ENCODE measurements at places on chromosomes 1 and 21.

GRCh38 chr1:172144445-172145061 lies 275.9 kb upstream of the C1orf105 start:
- DNase-seq, result no peak

DNA sequence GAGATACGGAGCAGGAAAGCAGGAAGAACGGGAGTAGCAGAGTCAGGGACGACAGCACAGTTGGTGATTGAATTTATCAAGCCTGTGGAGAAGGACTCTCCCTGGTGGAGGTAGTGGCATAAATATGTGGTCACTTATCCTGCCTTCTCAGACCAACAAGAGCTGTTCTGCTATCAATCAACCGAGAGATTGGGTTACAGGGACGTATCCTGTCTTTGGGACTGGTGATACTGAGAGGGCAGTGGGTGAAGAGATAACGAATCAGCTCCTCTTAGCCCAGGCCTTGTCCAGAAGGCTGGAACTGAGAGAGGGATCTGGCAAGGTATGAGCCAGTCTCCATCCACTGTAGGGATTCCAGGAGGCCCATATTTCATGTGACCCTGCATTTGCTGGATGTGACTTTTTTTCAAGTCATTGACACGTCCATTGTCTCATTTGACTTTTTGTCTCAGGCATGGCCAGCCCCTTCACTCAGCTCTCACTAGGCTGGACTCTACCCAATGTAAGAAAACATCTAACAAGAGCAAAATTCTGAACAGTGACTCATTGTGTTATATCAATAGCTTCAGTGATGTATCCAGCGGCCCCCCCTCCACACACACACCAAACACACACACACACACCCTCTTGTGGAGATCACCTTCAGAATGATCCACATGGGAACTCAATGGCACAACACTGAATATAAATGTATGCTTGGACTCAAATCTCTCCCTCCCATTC lies 11.3 kb downstream of the C1orf116 start:
- DNase-seq, result no peak

DNA sequence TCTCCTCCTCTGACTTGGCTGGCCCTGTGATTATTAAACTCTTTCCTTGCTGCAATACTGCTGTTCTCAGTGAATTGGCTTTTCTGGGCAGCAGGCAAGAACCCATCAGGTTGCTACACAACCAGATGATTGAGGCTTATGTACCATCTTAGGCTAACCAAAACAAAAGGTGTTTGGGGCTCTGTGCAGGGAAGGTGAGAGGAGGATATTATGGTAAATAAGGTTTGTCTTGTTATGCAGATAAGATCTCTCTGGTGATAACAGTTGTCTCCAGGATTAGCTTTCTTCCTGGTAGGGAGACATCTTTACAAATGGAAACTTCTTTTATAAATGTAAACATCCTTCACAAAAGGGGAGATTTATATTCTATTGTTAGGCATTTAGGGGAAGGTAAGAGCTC lies 44.5 kb upstream of the GORAB start:
- DNase-seq, result no peak

- no peak for DNase-seq
Observed at GRCh38 chr1:55276671-55277376, 61.7 kb upstream of the USP24 start.

DNA sequence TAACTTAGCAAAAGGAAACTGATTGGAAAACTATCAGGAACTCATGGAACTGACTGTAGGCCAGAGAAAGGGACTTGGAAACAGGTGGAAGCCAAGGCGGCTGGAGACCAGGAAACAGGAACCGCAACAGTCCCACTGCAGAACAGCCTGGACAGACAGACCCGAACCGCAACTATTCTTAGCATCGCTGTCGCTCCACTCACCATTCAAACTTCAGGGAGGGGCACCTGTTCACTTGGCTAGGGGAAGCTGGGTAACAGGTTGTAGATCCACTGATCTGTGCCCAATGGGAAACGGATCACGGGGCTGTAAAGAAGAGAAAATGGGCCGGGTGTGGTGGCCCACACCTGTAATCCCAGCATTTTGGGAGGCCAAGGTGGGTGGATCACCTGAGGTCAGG lies 61.9 kb downstream of the CLSTN1 start:
- DNase-seq, result no peak

DNA sequence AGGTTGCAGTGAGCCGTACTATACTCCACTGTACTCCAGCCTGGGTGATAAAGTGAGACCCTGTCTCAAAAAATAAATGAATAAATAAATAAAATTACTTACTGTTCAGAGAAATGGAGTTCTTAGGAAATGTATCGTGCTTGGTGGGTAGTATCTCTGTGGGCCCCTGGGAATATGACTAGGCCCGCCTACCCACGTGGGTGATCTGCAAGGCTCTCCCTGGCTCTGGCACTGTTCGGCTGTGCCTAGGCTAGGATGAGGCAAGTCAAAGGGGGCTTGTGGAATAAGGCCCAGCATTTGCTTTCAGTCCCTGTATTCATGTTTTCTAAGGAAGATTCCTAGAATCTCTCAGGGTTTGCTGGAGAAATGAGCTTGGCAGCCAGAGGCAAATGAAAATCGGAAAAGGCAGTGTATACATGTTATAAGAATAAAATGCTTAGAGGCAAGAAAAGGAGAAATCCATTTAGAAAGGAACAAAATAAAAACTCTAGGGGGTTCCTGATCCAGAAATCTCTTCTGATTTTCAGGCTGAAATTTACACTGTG lies 4.5 kb upstream of the CSRP1 start:
- DNase-seq, result no peak

DNA sequence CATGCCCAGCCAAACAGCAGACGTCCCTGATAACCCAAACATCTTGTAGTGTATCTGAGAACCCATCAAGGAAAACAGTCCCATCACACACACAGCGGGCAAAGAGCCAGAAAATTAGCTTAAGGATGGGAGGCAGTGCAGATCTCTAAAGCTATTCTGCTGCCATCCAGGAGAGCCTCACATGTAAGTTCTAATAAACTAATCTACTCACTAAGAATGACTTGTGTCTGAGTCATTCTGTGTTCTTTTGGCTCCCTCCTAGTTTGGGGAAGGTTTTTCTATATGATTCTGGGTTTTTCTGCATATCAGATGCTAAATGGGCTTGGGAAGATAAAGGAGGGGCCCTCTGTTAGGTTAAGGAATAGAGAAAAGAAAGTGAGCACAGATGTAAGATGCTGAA lies 162.8 kb downstream of the HUNK start:
- DNase-seq, result no peak

DNA sequence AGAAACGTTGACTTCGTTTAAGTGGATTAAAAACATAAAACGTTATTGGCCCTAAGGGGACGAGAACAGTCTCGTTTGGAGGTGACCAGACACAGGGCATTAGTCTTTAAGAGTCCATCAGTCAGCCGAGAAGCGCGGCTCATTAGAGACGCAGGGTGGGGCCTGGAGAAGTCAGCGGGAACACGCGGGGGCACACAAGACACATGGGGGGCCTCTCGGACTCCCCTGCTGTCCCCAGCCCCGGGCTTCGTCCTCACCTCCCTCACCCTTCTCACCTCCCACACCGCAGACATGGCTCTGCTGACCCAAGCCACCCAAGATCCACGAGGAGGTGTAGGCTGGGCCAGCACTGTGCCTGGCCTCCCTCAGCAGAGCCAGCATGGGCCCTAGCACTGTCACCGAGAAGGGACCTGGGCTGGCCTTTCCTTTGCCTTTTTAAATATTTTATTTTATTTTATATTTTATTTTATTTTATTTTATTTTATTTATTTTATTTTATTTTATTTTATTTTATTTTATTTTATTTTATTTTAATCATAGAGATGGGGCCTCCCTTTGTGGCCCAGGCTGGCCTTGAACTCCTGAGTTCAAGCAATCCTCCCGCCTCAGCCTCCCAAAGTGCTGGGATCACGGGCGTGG lies 48.9 kb downstream of the MORN1 start:
- DNase-seq, result no peak

Data from stimulated activated CD8-positive, alpha-beta memory T cell treated with anti-CD3 and anti-CD28 coated beads, Interleukin-12 subunit alpha, Interleukin-12 subunit beta, amount 100 ng/mL, for 4 hours (primary cell).